Cardiac fibroblast (primary cell): ENCODE measurements at places on chromosomes 16 and 17.

GRCh38 chr16:48611329-48612137 lies 1.6 kb upstream of the N4BP1 start:
- DNase-seq: no peak

GRCh38 chr16:82481455-82481854 lies 145.3 kb upstream of the CDH13 start:
- DNase-seq: no peak

- no peak for DNase-seq
Observed at GRCh38 chr17:55546481-55546880, 35.2 kb upstream of the SMIM36 start.

- no peak for DNase-seq
Observed at GRCh38 chr17:81900181-81900820, 1.7 kb upstream of the NPB start.

DNA sequence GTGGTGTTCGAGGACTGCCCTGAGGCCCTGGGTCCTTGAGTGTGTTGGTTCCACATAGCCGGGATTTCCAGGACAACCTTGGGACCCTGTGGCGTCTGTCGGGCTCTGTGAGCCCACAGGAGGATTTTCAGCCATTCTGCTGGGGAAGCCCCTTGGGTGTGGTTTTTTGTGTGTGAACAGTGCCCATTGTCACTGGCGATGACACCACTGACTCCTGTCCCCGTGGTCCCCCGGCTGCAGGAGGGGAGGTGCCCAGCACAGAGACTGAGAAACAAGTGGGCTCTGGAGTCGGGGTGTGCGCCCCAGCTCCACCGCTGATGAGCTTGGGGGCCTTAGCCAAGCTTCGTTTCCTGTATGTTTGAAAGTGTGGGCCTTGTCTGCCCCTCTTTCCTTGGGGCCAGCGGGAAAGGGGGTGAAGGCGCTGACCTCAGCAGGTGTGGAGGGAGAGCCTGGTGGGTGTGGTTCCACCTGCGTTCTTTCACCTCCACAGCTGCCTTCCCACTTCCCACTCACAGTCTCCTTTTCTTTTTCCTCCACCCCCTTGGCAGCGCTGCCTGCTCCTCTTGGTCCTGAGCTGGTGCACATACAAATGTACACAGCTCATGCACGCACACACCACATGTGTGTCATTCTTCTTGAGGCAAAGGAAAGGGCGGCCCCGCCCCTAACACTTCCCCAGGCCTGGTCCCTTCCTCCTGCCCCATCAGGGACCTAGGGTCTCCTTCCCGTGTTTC lies 16.1 kb downstream of the MGRN1 start:
- no peak for DNase-seq

- DNase-seq: no peak
Observed at GRCh38 chr17:82022310-82022980, at the start of gene CENPX. Gene CENPX, minus strand, starts transcription at chr17:82022878. Its CDS starts 17 bp downstream, at chr17:82022861.

DNA sequence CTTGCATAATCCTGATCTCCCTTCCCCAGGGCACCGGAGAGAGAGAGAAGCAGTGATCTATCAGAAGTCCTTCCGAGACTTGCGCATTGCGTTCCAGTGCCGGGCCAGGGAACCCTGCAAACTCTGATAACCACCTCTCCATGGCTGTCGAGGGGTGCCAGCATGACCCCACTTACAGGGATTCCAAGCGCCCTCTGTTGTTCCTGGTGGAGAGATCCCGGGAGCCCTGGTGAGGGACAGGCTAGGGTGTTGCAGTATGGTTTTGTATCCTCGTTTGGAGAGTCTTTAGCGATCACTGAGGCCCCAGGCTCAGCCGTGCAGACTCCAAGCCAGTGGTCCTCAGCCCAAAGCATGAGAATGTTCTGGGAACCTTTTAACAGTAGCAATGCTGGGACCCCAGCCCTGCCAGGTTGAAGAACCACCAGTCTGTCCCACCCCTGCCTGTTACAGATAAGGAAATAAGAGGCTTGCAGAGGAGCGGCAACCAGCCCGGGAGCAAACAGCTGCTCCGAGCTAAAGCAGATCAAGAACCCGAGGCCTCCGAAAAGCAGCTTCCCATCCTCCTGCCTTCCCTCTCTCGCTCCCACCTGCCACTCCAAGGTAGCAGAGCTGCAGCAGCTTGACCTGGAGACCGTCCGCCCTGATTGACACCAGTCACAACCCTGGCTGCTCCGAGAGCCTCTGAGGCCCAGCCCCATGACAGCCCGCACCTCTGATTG lies 150.3 kb upstream of the RPL38 start:
- DNase-seq: no peak

DNA sequence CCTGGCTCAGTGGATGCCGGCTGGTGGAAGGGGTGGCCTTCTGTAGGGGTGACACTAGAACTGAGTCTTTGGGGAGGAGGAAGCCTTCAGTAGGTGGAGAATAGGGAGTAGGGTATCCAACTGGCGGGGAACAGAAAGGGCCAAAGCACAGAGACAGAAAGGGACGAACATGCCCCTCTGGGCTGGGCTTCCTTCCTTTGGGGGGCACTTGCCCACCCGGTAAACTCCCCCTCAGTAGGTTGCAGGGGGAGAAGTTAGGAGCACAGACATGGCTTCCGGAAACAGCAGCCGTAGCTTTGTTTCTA lies 774 bp downstream of the ENGASE start:
- DNase-seq: no peak

- DNase-seq: no peak
Observed at GRCh38 chr17:19298569-19299213, 61.5 kb downstream of the EPN2 start.

GRCh38 chr17:78372841-78373240 lies 5.6 kb upstream of the PGS1 start:
- no peak for DNase-seq

DNA sequence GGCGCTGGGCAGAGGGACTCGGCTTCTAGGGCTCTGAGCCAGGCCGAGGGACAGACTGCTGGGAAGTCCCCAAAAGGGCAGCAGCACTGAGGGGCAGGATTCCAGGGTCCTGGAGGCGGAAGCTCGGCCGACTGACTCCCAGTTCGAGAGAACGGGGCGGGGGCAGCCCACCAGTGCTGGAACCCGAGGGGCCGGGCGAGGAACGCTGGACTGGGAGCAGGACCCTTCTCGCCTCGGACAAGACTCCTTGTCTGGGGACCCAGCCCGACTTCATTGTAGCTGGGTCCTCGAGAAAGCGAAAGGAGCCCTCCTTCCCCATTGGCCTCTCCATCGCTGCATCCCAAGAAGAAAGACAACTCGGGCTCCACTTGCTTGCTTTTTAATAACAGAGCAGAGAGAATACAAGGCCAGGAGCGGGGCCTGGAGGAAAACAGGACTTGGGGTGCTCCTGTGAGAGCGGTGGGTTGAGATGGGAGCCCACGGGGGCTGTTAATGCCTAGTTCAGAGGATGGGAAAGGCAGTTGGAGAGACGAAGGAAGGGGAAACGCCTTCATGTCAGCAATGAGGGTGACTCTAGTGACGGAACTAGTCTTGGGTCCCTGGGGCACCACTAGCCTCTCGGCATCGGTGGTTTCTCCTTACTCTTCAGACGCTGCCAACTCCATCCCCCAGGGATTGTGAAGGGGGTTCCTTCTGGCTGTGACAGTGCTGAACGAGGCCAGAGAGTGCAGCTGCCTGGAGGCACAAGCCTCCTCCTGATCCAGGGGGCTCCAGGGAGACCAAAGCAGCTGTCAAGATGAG lies 492 bp upstream of the CAMTA2 start:
- no peak for DNase-seq

DNA sequence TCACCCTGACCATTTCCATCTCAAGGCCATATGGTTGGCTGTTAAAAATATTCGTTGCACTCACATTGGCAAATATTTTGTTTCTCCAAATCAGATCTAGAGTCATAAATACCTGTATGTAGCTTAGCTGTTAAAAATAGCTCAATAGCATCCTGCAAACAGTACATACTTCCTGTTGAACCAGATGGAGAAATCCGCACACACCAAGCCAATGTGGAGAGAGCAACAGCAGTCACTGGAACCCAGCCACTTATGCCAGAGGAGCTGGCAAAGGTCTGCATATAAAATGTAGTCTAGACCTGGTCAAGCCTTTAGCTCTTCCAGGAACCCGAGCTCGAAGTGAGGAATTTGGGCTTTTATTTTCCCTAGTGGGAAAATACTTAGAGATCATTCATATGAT lies 146.4 kb upstream of the KCNJ16 start:
- no peak for DNase-seq

DNA sequence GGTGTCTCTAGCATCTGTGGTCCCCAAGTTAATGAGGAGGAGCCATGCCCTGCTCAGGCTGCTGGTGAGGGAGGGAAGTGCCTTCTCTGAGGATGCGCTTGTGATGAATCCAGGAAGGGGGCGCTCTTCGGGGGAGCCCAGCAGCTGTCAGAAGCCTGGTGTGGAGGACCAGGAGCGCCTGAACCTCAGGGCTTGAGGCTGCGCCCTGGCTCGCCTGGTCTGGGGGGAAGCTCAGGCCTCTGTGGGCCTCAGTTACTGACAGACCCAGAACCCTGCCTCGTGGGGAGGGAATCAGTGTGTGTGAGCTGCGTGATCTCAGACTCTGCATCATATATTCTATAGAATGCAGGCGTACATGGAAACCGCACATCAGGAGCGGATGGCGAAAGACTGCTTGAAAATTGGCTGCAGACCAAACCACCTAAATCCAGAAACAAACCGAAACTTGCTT lies 126.1 kb downstream of the SEC14L1 start:
- no peak for DNase-seq

- DNase-seq: peak; percentile 5
Observed at GRCh38 chr16:17827313-17827712, 356.6 kb upstream of the XYLT1 start.

GRCh38 chr16:28126684-28127620 lies 63.4 kb upstream of the GSG1L start:
- DNase-seq: no peak

DNA sequence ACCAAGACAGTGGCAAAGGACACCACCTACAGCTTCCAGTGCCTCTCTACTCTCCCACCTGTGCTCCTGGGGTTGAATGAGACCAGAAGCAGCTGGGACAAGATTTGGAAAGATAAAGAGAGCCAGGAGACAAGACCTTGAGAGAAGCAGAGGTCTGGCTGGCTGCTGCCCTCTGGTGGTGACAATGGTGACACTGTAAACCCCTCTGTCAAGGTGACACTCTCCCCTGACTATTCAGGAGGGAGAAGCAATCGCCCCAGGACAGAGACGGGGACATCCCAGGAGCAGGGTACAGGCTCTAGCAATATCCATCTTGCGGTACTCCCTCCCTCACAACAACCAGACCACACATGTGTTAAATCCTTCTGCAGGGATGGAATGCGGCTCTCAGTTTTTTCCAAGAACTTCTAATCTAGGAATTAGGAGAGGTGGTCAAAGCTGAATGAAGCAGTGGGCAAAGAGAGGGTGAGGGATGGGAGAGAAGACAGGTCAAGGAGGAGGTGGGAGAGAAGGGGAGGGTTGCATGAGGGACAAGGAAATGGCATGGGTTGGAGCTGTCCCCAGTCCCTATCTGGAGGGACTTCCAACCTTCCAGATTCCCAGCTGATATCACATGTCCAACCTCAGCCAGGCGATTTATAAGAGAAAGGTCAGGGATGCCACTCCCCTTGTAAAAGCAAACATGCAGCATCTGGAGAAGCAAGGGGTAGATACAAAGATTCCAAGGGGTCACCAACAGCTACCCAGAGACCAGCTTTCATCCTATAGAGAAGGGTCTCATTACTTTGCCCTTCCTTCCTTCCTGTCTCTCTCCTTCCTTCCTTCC lies 2.9 kb downstream of the PHOSPHO1 start:
- DNase-seq: peak; percentile 66

- DNase-seq: no peak
Observed at GRCh38 chr16:67137605-67138004, 13.2 kb downstream of the B3GNT9 start.

DNA sequence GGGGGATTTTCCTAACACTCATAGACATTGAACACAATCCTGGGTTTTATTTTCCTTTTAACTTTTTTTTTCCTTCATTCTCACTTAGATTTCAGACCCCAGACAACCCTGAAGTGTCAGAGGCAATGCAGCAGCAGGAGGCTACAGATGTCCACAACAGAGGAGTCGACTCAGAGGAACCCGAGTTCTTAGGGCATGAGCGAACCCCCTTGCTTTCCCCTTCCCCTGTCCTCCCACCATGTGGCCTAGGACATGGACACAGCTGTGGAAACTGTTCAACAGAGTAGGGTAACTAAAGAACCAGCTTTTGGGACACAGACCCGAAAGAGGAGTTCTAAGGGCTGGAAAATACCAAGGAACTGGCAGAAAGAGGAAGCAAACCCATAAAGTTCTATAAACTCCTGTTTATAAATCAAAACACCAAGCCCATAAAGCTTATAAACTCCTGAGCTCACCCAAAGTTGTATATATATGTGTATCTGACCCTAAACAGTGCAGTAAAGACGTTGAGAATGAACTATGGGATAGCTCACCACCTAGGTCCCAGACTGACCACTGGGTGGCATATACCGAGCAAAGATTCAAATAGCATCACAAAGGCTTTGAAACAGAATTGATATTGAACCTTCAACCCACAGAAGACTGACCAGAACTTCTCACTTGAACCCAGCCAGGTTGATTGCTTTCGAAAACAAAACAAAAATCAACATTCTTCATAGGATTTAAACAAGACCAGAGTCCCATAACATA lies 33.9 kb downstream of the CMTM4 start:
- peak; percentile 58 for DNase-seq

GRCh38 chr16:29977063-29977825 lies 3.6 kb downstream of the TAOK2 start:
- DNase-seq: no peak

DNA sequence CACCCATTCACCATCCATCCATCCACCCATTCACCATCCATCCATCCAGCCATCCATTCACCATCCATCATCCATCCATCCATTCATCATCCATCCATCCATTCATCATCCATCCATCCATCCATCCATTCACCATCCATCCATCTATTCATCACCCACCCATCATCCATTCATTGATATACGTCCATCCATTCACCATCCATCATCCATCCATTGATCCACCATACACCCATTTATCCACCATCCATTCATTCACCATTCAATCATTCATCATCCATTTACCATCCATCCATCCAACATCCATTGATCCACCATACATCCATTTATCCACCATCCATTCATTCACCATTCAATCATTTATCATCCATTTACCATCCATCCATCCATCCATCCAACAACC lies 111.7 kb downstream of the ABCC12 start:
- no peak for DNase-seq

DNA sequence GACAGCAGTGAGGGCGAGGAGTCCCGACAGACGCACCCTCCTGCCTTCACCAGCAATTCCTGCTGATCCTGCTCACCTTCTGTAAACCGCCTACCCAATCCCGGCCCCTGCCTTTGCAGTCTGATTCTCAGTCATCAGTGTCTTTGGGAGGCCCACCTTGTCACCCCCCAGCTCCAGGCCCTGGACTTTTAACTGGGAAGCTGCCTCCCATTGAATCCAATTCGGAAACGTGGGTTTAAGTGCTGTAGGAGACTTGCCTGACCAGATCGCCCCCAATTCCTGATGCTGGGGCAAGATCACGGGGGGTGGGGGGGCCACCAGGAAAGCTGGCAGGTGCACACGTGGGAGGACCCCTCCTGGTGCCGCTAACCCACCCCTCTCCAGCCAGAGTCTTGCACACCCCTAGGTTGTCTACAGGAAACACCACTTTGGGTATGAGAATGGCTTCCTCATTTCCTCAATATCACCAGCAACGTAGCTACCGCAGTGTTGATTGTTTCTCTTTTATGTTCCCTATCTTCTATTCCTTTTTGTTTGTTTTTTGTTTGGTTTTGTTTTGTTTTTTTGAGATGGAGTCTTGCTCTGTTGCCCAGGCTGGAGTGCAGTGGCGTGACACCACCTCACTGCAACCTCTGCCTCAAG lies 46.6 kb upstream of the CMIP start:
- no peak for DNase-seq

GRCh38 chr17:78526231-78527025 lies 50.8 kb downstream of the DNAH17 start:
- DNase-seq: no peak
